Subcutaneous adipose tissue (tissue), 4 donors: ENCODE measurements at places on chromosomes 2 and 18. TPM values are rescaled to one million over a fixed set of nuclear protein-coding genes. Genes with fewer than 3 reads are reported as not detected.

TXNL1 gene
- 46.7 TPM for total RNA-seq

FAM228A gene
- 1.0 TPM for total RNA-seq

ZDBF2 gene
- 5.9 TPM for total RNA-seq

LIMS2 gene
- total RNA-seq: 32.4 TPM

AAK1 gene
- 42.5 TPM for total RNA-seq

CTAGE1 gene
- not detected for total RNA-seq

EGR4 gene
- not detected for total RNA-seq

PARD6G gene
- 4.1 TPM for total RNA-seq

SP9 gene
- not detected for total RNA-seq

FAP gene
- total RNA-seq: 31.8 TPM

POU3F3 gene
- 0.17 TPM for total RNA-seq

ASB18 gene
- total RNA-seq: not detected

GAREM1 gene
- 12.6 TPM for total RNA-seq

KCNF1 gene
- not detected for total RNA-seq

MPP4 gene
- total RNA-seq: not detected

MYO3B gene
- total RNA-seq: not detected

TRIM43 gene
- not detected for total RNA-seq

LTBP1 gene
- 15.5 TPM for total RNA-seq

RBM43 gene
- total RNA-seq: 8.2 TPM

SLC23A3 gene
- 0.68 TPM for total RNA-seq

GNAL gene
- total RNA-seq: 7.5 TPM

DLGAP1 gene
- total RNA-seq: 1.1 TPM

INPP5D gene
- 27.2 TPM for total RNA-seq

DES gene
- 3.1 TPM for total RNA-seq

DNAH7 gene
- total RNA-seq: 0.82 TPM

CGREF1 gene
- 4.2 TPM for total RNA-seq

CTNNA2 gene
- total RNA-seq: not detected

PHOSPHO2 gene
- 9.9 TPM for total RNA-seq

SERPINB10 gene
- not detected for total RNA-seq

GTF3C2 gene
- total RNA-seq: 30.4 TPM

KHK gene
- 2.9 TPM for total RNA-seq

POMC gene
- total RNA-seq: 42.2 TPM

CKAP2L gene
- 1.5 TPM for total RNA-seq

DOK6 gene
- total RNA-seq: 0.34 TPM

POTEJ gene
- total RNA-seq: not detected

CFC1B gene
- not detected for total RNA-seq

TLX2 gene
- total RNA-seq: not detected

RESP18 gene
- total RNA-seq: not detected

PPM1G gene
- 43.6 TPM for total RNA-seq

ETAA1 gene
- total RNA-seq: 13.6 TPM

PROC gene
- total RNA-seq: not detected

TUBA4A gene
- 7.2 TPM for total RNA-seq

MYCN gene
- total RNA-seq: not detected

UGT1A8 gene
- total RNA-seq: not detected

NT5C1B gene
- not detected for total RNA-seq

DDX1 gene
- total RNA-seq: 109 TPM

LYG2 gene
- total RNA-seq: not detected

CELF4 gene
- total RNA-seq: not detected
